Stimulated activated CD4-positive, alpha-beta T cell treated with anti-CD3 and anti-CD28 coated beads, TNF-alpha, amount 100 ng/mL, for 1 hour (primary cell): ENCODE measurements at places on chromosomes 4 and X.

DNA sequence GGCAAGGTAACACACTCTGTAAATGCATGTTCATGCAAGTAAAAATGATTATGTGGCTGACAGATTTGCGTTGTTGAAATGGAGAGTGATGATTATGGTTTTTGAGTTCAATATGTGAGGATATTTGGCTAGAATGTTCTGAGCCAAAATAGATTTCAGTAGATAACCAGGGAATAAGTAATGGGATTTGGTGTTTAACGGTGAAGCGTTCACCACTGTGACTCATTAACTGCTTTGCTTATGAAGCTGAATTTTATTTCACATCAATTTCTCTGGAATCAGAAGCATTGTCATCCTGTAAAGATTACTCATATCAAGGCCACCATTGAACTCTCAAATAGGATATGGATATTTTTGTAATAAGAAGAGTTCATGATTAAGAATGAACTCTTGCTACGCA lies 11.7 kb downstream of the AFP start:
- no peak for DNase-seq

DNA sequence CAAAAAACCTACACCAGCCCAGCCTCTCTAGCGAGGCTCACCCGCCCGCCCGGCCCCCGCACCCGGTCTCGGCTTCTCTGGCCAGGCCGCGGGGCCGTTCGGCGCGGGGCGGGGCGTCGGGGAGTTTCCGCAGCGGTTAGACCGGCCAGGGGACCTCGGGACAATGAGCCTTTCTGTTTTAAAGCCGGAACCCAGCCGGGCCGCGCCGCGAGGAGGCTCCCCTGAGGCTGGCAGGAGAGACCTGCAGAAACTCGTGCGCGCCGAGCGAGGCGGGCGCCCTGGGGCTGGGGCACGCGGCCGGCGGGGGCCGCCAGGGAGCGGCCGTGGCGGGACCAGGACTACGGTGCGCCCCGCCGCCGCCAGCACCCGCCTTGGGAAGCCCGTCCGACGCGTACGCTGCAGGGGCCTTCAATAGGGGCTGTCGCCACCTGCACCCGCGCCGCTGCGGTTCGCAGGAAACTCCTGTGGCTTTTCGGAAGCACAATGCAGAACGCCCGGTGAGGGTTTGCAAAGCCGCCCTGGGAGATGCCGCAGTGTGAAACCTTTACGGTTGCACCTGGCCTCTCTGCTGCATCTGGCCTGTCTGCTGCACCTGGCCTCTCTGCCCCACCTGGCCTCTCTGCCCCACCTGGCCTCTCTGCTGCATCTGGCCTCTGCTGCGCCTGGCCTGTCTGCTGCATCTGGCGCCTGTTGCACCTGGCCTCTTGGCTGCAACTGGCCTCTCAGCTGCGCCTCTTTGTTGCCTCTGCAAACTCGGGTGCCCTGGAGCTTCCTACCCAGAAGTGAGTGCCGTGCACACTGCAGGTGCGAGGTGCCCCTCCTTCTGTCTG lies 63.9 kb downstream of the TRAPPC11 start:
- no peak for DNase-seq

DNA sequence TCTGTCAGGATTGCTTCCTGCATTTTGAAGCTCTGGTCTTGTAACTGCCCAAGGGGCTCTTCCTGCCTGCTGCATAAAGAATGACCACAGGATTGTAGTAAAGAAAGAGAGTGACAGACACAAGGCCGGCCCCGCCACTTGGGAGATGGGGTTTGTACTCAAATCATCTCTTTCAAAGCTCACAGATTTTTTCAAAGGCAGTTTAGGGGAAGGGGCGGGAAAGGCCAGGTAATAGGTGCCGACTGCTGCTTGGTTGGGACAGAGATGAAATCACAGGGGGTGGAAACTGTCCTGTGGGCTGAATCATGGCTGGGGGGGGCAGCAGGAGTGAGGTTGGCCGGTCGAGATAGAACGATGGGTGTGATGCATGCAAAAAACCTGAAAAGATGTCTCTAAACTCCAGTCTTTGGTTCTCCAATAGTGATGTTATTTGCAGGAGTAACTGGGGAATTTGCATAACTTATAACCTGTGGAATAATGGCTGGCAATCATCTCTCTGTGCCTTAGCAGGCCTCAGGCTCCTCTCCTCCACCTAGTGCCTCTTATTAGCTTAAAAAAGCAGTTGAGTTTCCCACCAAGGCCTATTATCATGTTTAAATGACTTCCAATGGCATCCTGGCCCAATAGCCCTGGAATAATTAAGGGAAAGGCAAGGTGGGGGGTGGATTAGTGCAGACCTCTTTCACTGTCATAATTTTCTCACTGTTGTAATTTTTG lies 778.4 kb upstream of the FRG1 start:
- no peak for DNase-seq

DNA sequence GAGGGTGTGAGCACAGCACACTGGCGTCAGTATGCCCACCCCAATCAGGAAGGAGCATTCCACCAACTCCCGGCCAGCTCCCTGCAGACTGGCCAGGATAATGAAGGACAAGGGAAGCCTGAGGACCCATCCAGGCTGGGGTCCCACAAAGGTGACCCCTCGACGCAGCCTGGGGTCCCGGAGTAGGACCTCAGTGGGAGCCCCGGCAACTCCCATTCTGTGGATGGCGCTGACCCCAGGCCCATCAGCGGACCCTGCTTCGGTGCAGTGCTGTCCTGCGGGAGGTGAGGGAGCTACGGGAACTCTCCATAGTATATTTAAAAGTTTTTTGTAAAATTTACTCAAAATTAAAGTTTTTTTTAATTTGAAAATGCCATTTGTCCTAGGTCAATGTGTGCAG lies 137.7 kb upstream of the NKX1-1 start:
- DNase-seq: no peak

- no peak for DNase-seq
Observed at GRCh38 chr4:129328162-129328561, 232.2 kb downstream of the C4orf33 start.
